ENCODE measurements at places on chromosomes 1 and 21.
A peak's percentile ranks its signal among the peaks of the same experiment; 100 is the strongest.

DNA sequence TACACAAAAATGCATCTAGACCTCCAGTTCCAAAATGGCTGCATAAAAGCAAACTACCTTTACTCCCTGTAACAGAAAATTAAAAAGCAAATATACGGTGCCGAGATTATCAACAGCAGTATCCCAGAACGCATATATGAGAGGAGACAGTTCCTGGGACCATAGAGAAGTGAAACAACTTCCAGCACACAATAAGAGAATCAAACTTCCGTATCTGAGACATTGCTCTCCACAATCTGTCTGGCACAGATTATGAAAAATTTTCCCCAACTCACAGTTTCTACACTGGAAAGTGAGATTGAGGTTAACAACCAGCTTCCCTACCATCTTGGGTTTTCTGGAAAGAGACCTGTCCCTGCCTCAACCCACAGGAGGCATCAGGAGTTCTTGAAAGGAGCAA, 47.2 kb upstream of the ST6GALNAC3 start:
- no peak for DNase-seq

DNA sequence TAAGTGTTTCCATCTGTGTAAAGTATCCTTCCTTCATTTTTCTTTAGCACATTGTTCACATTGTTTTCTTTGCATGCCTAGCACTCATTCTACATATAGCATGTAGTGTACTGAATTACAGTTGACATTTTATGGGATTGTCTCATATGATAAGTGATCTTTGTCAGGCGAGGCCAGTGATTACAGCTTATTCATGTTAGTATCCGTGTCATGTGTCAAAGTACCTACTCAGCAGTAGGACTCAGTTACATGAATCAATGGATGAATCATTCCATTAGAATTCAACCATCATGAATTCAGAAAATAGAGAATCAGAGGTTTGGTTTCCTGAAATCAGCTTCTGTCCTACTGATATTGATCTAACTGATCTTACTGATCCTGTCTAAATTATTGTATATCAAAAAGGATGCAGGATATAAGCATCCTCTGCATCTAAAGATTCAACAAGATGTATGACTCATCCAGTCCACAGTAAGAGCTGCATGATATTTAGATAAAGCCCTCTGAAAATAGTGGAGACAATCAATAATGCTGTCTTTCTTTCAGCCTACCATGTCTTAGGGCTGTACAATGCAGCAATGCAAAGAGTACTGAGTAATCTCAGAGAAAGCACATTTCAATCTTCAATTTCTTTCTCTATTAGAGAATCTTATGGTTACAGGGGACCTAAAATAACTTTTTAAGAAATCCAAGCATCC, 20.7 kb upstream of the HRNR start:
- DNase-seq: no peak

DNA sequence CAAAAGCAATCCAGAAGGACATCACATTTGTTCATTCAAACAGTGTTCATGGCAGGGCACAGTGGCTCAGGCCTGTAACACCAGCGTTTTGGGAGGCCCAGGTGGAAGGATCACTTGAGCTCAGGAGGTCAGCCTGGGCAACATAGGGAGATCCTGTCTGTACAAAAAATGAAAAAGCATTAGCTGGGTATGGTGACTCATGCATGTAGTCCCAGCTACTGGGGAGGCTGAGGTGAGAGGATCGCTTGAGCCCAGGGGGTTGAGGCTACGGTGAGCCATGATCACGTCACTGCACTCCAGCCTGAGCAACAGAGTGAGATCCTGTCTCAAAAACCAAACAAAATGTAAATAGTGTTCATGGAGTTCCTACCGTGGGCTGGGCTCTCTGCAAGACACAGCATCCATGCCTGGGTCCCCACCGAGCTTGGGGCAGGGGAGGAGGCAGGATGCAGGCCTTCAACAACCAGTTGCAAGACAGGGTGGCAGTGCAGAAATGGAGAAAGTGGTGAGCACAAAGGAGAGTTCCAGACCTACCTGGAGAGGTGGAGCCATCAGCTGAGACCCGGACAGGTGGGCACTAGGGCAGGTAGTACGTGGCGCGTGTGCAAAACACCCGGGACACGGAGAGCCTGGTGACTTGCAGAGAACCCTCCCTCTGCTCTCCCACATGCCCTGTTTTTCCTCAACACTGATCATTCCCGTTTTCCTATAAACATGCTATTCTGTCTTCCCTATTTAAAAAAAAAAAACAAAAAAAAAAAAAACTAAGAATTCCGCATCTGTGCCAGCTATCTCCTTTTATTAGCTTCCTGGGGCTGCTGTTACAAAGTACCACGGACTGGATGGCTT, 138.9 kb downstream of the TOMM20 start:
- no peak for DNase-seq

GRCh38 chr1:87103074-87103473, 188.6 kb downstream of the HS2ST1 start:
- no peak for DNase-seq

- DNase-seq: no peak
Observed at GRCh38 chr21:22063140-22063539, 1064.9 kb downstream of the NCAM2 start.

- DNase-seq: no peak
Observed at GRCh38 chr1:230632273-230632873, 9.9 kb upstream of the COG2 start.

- DNase-seq: no peak
Observed at GRCh38 chr1:158286941-158287346, 2.8 kb upstream of the CD1C start.

- DNase-seq: no peak
Observed at GRCh38 chr1:215133532-215133931, 51.0 kb downstream of the KCNK2 start.

DNA sequence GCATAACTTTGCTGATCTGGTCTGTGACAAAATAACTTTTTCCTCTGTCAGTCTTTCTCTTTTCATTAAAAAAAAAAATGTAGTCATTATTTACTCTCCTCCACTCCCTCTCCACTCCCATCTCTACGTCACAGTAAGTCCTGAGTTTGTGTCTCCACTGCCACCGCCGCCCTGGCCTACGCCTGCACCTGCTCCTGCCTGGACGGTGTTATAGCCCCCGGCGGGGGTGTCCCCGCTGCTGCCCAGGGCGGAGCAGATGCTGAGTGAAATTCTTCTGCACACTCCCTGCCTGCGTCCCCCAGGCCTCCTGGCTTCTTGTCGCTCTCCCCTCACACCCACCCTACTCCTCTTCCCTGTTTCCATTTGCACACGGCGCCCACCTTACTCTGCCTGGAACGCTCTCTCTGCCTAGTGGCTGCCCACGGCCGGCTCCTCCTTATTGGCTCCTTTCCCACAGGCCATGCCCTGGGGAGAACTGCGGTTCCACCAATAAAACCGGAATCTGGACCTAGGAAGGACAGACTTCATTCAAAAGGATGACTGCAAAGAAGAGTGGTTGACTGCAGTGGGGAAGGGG, 55.2 kb upstream of the C1orf174 start:
- DNase-seq: no peak

DNA sequence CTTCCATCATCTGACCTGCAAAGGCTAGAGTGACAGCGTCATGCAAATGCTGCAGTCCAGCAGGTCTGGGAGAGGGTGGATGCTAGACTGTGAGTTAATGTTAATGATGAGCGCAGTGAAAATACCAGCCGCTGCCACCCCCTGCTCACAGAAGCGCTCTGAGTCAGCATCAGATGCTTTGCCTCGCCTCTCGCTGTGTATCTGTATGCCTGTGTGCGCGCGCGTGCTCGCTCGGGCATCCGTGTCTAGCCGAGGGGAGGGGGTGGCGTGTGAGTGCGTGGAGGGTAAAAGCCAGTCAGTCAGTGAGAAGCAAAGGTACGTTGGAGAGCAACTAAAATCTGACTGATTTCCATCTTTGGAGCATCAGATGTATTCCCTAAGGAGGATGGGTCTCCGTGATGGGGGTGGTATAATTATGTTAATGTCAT, 858.7 kb downstream of the USP25 start:
- no peak for DNase-seq

DNA sequence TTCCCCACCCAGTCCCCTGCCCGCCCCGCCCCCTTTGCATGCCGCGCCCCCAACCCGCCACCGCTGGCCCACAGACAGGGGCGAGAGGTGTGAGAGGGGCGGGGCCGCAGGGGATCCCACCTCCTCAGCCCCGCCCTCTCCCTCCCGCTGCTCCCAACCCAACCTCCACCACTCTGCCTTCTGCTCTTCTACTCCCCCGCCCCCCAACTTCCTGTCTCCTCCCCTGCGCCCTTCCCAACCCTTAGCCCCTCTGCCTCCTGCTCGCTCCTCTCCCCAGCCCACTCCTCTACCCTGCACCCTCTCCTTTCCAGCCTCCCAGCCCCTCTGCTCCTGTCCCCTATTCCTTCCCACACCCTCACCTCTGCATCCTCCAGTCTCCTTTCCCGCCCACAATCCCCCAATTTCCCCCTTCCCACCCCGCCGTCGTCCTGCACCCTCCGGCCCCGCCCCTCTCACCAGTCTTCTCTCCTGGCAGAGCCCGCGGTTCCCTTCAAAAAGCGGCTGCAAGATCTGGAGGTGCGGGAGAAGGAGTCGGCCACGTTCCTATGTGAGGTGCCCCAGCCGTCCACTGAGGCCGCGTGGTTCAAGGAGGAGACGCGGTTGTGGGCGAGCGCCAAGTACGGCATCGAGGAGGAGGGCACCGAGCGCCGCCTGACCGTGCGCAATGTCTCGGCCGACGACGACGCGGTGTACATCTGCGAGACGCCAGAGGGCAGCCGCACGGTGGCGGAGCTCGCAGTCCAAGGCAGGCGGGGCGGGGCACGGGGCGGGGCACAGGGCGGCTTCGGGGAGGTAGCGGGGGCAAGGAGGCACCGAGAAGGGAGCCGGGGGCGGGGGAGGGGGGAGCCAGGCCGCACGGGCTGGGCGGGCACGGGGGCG, 5.4 kb downstream of the OBSCN start:
- DNase-seq: peak; percentile 87

DNA sequence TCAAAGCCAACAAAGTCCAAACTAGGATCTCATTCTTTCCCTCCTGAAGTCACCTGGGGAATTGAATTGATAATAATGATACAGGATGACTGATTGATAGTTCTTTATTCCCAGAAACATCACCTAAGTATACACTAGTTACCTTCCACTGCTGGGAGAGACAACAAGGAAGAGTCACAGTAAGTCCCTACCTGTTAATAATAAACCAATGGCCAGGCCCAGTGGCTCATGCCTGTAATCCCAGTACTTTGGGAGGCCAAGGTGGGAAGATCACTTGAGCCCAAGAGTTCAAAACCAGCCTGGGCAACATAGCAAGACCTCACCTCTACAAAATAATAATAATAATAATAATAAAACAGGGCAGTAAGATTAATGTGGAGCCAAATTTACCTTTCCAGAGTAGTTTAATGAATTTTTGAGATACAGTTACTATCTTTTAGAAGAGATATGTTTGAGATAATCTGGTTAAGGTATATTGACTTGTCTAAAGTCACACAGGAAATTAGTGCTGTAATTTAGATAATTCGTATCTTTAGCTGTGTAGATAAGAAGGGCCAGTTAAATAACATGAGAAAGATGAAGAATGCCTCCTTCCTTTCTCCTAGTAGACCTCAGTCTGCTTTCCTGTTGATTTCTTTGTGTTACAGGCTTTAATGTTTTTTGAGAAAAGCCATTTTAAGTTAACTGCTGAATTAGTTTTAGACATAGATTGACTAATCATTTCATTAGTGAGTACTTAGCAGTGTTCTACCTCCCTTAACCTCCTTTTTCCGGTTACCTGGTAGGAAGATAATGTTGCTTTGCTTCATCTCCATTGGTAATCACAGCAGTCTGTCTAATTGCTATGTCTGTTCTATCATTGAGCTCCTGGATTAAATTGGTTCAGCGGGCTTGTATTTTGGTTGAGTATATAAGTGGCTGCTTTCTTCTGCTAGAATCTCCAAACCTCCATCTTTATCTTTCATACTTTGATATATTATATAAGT, 22.0 kb downstream of the SMAP2 start:
- DNase-seq: no peak

DNA sequence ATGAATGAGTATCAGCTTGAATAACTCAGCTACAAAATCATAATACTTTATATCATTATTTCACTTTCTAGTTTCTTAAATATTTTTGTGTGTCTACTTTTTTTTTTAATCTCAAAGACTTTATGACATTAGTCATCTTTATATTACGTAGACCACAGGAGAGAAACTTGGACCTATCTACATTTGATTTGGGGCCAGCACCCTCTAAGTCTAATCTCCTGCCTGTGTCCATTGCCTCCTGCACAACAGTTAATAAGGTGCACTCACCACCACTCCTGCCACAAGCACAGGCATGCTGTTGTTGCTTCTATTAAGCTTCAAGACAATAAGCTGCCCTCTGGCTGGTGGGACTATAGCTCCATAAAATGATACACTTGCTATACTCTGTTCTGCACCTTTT, 70.4 kb downstream of the DIRAS3 start:
- no peak for DNase-seq

DNA sequence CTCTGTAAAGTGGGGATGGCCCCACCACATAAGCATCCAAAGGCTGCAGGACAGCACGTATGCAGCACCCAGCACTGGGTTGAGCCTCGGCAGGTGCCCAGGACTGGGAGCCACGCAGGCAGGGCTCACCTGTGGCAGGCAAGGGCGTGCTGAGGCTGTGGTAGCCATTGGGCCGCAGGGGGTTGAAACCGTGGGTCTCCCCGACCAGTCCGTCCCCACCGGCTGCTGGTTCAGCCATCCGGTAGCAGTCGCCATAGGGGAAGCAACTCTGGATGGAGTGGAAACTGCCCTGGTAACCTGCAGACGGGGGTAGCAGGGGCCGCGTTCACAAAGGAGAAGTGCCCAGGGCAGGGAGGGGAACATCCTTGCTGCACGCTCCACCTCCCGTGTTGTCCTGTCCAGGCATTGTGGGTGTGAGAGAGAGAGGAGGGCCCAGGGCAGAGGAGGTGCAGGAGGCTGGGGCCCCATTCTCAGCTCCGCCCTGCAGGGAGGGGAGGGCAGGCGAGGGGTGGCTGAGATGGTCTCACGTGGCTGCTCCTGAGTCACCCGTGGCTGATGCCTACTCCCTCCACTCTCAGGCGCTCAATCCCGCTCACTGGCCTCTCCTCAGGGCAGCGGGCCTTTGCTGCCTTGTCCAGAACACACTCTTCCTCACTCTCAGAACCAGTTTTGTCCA, 49.9 kb downstream of the DMRTB1 start:
- DNase-seq: no peak

- no peak for DNase-seq
Observed at GRCh38 chr1:87180682-87181081, 148.0 kb upstream of the LMO4 start.

DNA sequence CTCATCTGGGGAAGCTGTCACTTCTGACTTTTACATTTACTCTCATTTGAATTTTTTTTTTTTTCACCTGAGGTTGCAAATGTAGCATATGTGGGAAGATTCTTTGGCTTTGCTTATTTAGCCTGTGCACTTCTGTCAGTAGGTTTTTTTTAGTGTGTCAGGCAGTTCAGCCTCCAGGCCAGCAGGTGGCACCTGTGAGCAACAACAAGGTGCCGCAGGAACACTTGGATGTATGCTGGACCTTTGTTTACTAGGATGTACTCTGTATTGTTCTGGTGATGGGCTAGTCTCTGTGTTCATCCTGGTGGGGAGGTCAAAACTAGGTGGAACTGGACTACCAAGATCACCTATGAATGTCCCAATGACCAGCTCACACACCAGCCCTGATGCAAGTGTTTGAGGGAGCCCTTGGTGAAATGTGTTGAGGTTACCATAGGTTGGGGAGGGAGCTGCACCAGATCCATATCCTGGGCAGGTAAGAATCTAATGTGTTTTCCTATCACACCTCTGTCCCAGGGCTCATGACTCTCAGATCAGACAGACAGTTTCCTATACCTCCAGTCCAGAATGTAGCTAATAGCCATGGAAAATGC, 618.2 kb downstream of the BRINP3 start:
- no peak for DNase-seq

GRCh38 chr1:24125456-24125855, 13.5 kb upstream of the MYOM3 start:
- DNase-seq: no peak

- DNase-seq: no peak
Observed at GRCh38 chr1:31374511-31375196, 1.8 kb upstream of the FABP3 start.

Measured in stimulated activated CD4-positive, alpha-beta T cell treated with anti-CD3 and anti-CD28 coated beads, Interleukin-1b, Interleukin-23, amount 100 ng/mL, for 1 hour (primary cell).